ENCODE measurements at places on chromosomes 7 and 10.

DNA sequence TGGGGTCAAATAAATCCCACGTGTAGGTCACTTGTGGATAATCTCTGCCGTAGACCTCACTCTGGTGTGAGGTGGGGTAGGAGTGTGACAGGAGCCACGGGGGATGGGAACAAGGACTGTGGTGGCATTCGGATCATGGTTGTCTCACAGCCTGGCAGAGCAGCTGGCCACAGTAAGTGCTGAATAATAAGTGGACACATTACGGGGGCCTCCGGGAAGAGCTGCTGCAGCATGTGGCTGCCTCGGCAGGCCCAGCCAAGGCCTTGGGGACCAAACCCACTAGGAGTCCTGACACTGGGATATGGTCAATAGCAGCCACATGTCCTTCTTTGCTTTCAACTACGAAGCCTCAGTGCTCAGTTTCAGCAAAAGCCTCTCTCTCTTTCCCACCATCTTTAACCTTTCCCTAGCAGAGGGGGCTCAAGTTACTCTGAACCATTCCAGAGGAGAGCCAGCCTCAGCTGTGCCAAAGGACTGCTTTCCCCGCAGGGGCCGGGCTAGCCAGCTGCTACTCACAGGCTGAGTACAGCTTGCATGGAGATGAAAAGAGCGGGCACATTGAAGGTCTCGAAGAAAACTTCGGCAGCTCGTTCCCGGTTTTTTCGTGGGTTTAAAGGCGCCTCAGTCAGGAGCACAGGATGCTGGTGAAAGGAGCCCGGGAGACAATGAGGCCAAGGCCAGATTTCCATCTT, 17.3 kb downstream of the ACTR1A start:
- no peak for DNase-seq

DNA sequence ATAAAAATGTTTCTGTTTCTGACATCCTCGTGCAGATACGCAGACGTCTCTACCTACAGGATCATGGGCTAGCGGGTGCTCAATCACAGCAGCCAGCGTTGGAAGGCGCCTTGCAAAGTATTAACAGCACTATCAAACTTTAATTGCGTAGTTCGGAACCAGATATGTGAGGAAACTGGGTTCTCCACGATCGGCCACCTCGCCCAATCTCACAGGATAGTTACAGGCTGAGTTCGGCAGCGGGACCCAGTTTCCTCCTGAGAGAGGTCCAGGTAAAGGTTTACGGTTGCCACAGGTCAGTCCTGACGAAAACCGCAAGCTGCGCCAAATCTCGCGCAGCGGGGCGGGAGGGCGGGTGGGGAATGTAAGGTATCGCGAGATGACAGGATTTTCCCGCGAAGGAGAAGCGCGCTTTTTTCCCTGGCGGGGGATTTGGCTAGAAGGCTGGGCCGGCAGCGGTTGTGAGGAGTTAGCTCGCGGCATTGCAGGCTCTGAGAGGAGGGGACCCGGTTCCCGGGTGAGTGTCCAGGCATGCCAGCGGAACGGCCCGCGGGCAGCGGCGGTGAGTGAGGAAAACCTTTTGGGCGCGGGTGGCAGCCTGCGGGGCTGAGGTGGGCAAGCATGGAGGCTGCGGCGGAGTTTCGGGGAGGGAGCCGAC, at the start of gene HELLS:
TSS of gene HELLS (plus strand) at position 398 of the 658 bp plus-strand sequence. CDS start at position 532, 134 bp downstream.
- peak; percentile 93 for DNase-seq

DNA sequence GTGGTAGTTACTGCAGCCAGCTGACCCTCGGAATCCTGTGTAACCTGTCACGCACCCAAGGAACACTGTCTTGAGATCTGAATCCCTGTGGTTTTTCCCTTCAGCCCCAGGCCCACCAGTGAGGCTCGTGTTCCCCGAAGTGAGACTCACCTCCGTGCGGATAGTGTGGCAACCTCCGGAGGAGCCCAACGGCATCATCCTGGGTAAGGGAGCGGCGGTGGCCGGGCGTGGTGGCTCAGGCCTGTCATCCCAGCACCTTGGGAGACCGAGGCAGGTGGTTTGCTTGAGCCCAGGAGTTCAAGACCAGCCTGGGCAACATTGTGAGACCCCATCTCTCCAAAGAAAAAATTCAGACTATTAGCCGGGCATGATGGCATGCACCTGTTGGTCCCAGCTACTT, 549.9 kb upstream of the FOXK1 start:
- DNase-seq, result no peak

DNA sequence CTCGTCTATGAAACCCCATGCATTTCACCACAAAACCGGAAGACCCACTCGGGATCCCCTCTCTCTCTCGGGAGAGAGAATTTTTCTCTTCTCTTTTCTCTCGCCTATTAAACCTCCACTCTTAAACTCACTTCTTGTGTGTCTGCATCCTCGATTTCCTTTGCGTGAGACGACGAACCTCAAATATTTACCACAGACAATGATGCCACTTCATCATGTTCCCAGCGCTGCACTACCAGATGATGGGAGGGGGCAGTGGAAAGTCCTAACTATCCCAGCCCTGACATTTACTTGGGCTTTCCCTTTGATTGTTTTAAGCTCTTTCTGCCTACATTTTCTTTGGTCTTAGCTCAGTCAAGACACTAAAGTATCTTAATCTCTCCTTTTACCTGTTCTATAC, 906.7 kb downstream of the GRID1 start:
- DNase-seq, result no peak

- no peak for DNase-seq
These were observed 268.3 kb upstream of the IGFBP3 start for GRCh38 chr7:46189255-46189790.

DNA sequence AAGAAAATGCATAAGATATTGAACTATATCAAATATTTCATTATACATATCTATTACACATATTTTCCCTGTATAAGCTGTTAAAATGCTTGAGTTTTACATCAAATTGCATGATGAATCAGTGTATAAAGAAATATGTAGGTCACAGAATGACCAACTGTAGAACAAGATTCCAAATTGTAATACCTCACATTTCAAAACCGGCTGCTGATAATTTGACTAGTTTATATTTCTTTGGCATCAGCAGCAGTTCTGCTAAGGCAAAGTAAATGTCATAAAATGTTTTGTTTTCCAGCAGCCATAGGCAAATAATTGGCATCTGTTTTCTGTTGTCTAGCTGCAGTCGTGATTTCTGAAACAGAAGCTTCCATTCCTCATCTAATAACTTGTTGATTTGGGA, 633.9 kb downstream of the ARL4A start:
- no peak for DNase-seq

DNA sequence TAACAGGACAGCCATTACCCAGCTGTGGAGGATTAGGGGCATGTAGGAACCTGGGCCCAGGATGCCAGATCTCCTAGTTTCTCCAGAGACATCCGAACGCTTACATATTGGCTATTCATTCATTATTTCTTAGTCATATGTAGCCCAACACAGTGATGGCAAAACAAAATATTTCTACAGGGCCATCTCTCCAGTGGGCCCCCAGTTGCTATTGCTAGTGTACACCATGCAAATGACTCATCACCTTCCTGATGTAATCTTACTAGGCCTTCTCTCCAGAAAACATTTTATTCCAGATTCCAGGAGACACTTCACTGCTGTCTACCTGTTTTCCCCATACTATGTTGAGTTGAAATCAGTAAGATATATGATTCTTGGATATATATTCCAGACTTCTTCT, 201.7 kb downstream of the PLXDC2 start:
- no peak for DNase-seq

- peak; percentile 46 for DNase-seq
These were observed at the start of gene SSMEM1 for GRCh38 chr7:130207642-130208041. Gene SSMEM1 (plus strand): TSS chr7:130207860. CDS start chr7:130207911, 51 bp downstream.

- no peak for DNase-seq
These were observed 102.8 kb upstream of the RET start for GRCh38 chr10:42973870-42974692.
